ENCODE measurements at places on chromosomes 1 and 21.

DNA sequence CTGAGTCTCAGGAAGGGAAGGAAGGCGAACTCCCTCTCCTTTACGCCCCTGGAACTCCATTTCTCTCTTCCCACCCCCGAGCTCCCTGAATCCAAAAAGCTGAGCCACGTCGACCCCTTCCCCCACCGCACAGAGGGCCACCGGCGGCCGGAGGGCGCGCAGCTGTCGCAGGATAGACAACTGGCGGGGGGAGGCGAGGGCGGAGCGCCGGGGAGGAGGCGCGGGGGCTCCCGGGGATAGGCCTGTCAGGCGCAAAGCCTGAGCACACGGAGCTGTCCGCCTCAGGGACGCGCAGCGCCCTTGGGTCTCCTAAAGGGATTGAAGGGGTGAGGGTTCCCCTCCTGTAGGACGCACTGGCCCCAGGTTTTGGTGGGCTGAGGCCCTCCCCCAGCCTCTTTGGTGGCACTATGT is 752 bp upstream of the ACTA1 start:
- DNase-seq, result no peak

- DNase-seq, result no peak
Observed at GRCh38 chr1:22751124-22751531, 40.5 kb downstream of the EPHB2 start.

GRCh38 chr21:46219591-46220239 is 8.9 kb downstream of the LSS start:
- DNase-seq, result no peak

- no peak for DNase-seq
Observed at GRCh38 chr1:173295995-173296394, 88.9 kb upstream of the TNFSF4 start.

DNA sequence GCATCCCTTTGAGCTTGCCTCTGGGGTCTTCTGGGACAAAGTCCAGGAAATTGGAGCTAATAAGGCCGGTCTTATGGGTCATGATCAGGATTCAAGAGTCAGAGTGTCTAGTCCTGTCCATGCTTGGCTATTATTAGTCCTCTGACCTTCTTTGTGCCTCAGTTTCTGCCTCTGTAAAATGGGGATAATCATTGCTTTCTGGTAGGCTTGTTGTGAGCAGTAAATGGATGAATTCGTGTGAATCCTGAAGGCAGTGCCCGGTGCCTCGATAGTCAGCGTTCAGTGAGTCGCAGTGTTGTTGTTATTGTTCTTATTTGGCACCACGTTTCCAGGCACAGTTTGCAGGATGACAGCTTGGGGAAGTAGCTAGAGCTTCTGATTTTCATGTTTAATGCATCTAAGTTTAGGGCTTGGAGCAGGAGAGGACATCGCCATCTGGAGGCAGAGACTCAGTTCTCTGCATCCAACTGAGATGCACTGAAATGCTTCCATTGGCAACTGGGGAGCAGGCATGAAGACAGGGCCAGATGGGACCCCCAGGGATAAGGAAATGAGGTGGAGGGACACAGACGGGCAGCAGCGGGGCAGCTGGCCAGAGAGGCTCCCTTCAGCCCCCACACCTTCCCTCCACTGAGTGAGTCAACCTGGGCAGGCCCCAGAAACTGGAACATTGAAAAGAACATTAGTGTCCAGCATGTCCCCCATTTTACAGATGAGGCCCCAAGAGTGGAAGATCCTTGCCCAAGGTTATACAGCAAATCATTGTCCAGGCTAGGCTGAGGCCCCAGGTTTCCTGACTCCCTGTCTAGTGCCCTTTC is 160.3 kb downstream of the PTPRU start:
- no peak for DNase-seq

Data from stimulated activated naive B cell treated with anti-CD40 and anti-IgM and Interleukin-4, amounts not matched to agents 10 μg/mL and 1 μg/mL and 100 μg/mL, for 72 hours (primary cell).